Neural crest cell (in vitro differentiated cells): ENCODE measurements at places on chromosomes 4 and X. TPM values are rescaled to one million over a fixed set of nuclear protein-coding genes. Genes with fewer than 3 reads are reported as not detected.

- DNase-seq: no peak
- peaks cover 2% of the 10 kb centered on the region for H3K36me3 ChIP-seq
- no peak overlapping the region for H3K27ac ChIP-seq
- peak overlapping the region; percentile 25 for H3K4me3 ChIP-seq
- peaks cover 61% of the 10 kb centered on the region for H3K27me3 ChIP-seq
- no peaks in the 10 kb centered on the region for H3K4me1 ChIP-seq
Measured at GRCh38 chrX:151973060-151973661, 1.3 kb downstream of the GABRE start.

GRCh38 chrX:47178337-47178736 is 15.3 kb upstream of the UBA1 start:
- no peaks in the 10 kb centered on the region for H3K27me3 ChIP-seq
- H3K4me1 ChIP-seq: no peaks in the 10 kb centered on the region

Gene HSFX2
- not detected in 2 replicates for total RNA-seq

Gene SMR3B
- not detected in 2 replicates for total RNA-seq

- no peaks in the 10 kb centered on the region for H3K27me3 ChIP-seq
- no peaks in the 10 kb centered on the region for H3K4me1 ChIP-seq
- H3K4me3 ChIP-seq: no peak overlapping the region
- H3K27ac ChIP-seq: no peak overlapping the region
- no peaks in the 10 kb centered on the region for H3K36me3 ChIP-seq
- no peak for DNase-seq
Measured at GRCh38 chr4:165711912-165712311, 161.1 kb upstream of the TLL1 start.

GRCh38 chrX:147675819-147676218 is 235.9 kb upstream of the FMR1 start:
- no peak for DNase-seq
- peaks cover 9% of the 10 kb centered on the region for H3K27me3 ChIP-seq
- H3K27ac ChIP-seq: no peak overlapping the region
- H3K4me1 ChIP-seq: no peaks in the 10 kb centered on the region
- peaks cover 3% of the 10 kb centered on the region for H3K36me3 ChIP-seq

Gene NXF3
- total RNA-seq: not detected in 2 replicates
